NCI-H526 (cell line): ENCODE measurements at places on chromosomes 6 and 20.

DNA sequence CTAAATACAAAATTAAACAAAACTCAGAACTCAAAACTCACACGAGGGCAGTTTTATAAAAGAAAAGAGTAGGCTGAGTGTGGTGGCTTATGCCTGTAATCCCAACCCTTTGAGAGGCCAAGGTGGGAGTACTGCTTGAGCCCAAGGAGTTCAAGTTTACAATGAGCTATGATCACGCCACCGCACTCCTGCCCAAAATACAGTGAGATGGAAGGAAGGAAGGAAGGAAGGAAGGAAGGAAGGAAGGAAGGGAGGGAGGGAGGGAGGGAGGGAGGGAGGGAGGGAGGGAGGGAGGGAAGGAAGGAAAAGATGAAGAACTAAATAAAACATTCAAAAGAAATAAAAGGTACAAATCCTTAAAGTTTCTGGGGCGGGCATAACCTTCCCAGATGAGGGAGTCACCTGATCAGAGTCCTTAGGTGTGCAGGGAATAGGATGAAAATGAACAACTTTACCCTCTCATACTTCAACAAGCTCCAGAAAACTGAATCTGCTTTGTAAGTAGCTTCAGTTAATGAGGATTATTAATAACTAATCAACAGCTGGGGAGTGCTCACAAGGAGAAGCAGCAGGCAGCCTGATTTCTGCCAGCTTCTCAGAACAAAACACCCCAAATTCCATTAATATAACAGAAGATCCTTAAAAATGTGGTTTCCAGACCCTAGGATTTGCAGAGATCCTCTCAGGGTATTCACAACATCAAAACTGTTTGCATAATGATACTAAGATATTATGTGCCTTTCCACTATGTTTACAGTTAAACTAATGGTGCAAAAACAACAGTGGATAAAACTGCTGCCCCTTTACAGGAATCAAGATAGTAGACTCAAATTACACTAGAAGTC lies 21.8 kb downstream of the LMBRD1 start:
- no peak for DNase-seq

GRCh38 chr20:23047738-23048214 lies 1.7 kb downstream of the THBD start:
- DNase-seq = peak; percentile 16

DNA sequence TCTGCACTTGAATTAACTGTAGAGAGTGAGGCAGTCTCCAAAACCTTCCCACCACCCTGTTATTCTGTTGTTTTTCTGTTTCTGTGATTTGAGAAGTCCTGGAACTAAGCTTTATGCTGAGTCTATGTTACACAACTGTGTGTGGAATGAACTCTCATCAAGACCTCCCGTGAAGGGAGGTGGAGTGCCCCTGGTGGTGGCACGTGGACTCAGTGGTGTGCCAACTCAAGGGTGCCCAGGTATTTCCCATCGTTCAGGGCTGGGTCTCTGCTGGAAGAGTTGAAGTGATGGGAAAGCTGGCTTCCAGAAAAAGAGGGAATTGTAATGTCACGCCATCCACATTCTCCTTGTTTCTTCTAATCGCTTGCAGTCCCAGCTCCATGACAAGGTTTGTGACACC lies 374.2 kb downstream of the SMOC2 start:
- DNase-seq = no peak

- DNase-seq = no peak
Observed at GRCh38 chr6:159045801-159046200, 1.0 kb upstream of the TAGAP start.

DNA sequence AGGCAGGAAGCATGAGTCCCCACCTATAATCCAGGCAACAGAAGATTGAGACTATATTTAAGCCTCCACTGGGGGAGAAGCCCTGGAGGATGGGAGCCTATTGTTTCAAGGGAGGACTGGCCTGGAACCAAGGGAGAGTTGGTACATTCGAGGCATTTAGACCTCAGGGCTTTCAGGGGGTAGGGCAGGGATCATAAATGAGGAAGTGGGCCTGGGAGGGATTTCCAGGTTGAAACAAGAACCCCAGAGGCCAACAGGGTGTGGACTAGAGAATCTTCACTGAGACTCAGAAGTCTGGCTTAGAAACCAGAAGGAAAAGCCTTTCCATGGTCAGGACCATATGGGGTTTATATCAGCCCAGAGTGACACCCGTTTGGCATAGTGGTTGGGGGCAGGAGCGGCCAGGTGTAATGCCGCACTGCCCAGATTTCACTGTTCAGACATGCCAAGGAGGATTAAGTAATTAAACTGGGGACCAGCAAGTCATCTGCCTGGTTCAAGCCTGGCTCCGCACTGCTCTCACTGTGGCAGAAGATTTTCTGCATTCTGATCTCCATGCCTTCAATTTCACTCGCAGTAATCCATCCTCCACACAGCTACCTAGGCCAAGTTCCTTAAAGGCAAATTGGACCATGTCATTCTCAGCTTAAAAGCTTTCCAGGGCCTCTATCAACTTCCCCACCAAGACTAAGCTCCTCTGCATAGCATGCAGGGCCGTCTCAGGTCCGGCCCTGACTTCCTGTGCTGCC lies 17.8 kb downstream of the LRFN2 start:
- DNase-seq = no peak

- DNase-seq = no peak
Observed at GRCh38 chr6:14727494-14728395, 518.1 kb upstream of the JARID2 start.

DNA sequence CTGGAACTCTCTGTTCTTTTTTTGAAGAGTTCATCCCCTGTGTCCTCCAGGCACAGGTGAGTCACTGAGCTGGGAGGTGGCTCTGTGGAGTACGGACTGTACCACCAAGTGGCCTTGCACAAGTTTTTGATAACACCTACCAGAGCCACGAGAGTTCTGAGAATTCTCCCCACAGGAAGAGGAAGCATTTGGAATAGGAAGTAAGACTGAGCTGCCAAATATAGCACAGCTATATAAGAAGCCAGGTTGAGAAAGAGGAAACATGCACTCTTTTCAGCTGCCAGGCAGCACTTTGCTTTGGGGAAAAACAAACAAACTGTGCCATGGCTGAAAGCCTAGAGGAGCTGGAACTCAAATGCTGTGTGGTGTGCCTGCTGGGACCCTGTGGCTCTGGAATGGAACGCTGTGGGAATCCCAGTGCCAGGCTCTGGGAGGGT lies 70.8 kb upstream of the RIPOR2 start:
- DNase-seq = no peak

DNA sequence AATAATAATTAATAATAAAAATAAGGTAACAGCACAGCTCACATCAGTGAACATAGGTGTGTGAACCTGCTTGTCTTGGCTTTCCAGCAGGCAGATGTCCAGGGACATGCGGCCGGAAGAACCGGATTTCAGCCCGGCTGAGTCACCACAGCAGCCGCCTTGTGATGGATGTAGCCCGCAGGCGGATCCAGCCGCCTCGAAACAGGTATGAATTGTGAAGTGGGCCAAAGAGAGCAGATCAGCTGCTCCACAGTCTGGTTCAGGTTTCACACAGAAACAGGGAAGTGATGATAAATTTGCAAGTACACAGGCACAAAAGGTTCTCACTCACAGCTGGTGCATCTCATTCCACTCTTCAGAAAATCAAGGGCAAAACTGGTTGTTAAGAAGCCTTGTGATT lies 55.1 kb downstream of the ID4 start:
- peak; percentile 80 for DNase-seq

DNA sequence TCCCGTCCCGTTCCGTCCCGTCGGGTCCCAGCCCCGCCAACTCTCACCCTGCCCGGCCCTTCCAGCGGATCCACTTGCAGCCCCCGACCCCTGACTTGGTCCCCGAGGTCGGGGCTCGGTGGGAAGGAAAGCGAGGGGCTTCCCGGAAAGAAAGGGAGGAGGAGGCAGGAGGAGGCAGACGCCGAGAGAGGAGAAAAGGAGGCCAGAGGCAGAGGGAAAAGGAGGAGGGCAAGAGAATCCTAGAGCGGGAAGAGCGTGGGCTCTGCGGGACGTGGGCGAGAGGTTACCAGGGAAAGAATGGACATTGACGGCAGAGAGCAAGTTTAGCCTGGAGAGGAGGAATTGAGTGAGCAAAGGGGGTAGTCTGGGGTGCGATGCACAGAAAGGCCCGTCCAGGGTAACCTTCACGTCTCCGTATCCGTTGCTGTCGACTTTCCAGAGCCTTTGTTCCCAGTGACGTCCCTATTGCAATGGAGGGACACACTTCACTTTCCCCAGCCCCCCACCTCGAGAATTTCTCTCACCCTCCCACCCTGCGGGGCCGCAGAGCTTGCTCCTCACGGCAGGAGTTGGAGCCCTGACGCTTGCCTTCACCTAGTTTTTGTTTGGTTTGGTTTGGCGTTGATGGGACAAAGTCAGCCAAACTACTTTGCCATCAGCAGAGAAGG lies 477 bp upstream of the MOXD1 start:
- no peak for DNase-seq

- peak; percentile 5 for DNase-seq
Observed at GRCh38 chr6:47669684-47670513, 28.5 kb upstream of the ADGRF4 start.

DNA sequence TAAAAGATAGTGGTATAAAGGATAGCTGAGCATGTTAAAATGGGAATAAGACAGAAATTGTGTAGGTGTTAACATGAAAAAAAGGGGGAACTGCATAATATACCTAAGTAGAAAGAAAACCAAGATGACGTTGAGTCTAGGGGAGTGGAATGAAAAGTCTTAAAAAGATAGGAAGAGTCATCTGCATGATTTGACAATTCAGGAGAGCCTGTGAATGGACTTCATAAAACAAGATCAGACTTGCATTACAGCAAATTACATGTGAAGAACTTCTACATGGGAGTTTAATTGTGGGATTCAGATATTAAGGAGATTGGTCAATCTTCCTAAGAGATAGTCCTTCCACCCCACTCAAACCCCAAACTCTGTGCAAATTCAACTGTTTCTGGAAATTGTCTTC lies 85.5 kb downstream of the WASF1 start:
- DNase-seq = no peak

GRCh38 chr6:138593124-138593877 lies 94.0 kb upstream of the NHSL1 start:
- DNase-seq = no peak

DNA sequence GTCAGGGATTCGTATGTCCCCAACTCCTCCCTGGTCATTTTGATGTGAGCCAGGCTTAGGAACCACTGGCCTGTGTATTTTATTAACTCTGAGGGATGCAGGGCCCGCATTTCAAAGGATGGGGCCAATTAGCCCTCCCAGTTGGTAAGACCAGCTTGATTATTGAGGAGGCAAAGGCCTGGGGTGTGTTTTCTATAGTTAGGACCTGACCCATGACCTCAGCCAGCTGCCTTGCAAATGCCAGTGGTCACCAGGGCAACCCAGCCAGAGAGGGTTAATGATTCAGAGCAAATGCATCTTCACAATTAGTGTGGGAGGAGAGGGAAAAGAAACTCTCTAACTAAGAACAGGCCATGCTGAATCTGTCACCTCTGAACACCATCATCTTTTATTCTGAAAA lies 835.4 kb downstream of the MAFB start:
- DNase-seq = no peak

DNA sequence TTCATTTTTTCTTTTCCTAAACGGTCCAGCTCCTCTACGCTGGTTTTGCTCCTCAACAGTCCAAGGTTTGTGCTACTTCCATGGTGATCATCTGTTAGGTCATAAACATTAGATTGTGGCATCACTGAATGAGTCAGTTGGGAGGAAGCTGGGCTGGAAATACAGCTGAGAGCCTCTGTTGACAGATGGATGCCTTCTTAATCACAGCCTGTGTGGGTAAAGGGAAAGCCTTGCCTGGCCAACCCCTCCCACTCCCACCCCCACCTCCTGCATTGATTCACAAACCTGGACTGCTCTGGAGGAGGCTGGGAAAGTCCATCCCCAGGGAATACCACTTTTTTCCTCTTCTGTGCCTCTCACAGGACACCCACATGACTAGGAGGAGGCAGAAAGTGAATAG lies 180.6 kb upstream of the CCN2 start:
- DNase-seq = no peak

GRCh38 chr20:32858701-32859372 lies at the start of gene EFCAB8:
Gene EFCAB8 (plus strand): TSS chr20:32858923. CDS start chr20:32863793, 4,870 bp downstream.
- no peak for DNase-seq

GRCh38 chr20:46801003-46801702 lies 91.7 kb downstream of the SLC2A10 start:
- no peak for DNase-seq

DNA sequence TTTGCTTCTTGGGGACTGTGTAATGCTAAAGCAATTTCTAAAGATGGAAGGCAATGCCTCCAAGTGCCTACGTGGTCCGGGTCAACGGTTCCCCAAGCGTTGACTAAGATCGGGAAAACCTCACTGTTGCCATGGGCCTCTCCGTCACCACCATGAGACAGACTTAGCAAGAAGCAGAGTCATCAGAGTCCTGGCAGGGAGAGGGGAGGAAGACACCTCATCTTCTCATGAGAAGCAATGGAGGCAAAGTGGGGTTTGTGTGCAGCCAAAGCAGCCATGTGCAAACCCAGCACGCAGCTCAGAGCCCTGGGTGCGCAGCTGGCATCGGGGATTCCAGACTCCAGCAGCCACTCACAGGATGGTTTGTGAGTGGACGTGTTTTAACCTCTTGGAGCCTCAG lies 111.4 kb downstream of the SYNDIG1 start:
- DNase-seq = no peak

- DNase-seq = no peak
Observed at GRCh38 chr6:125989631-125990030, 3.3 kb downstream of the TRMT11 start.

- DNase-seq = no peak
Observed at GRCh38 chr6:4367643-4368042, 232.3 kb upstream of the ECI2 start.

- peak; percentile 39 for DNase-seq
Observed at GRCh38 chr20:12012241-12013222, 94.8 kb downstream of the BTBD3 start.

DNA sequence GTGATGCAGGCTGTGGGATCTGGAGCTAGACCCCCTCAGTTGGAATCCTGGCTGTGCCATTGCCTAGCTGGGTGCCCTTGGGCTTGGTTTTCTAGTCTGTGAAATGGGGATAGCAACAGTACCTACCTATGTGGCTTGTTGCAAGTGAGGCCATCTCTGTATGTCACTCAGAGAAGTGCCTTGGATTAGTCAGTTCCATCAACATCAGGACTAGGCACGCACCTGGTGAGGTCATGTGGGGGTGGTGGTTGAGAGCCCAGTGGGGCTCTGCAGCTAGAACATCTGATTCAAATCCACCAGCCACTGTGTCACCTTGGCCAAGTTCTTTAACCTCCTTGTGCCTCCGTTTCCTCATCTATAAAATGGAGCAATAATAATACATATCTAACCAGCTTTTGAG lies 12.5 kb downstream of the TCF15 start:
- no peak for DNase-seq

GRCh38 chr6:80316686-80317231 lies 210.3 kb downstream of the BCKDHB start:
- DNase-seq = no peak
